ENCODE measurements at places on chromosomes 12 and 14.

GRCh38 chr12:29804019-29804418, 20.3 kb upstream of the TMTC1 start:
- no peaks in the 10 kb centered on the region for H3K36me3 ChIP-seq
- H3K27me3 ChIP-seq: no peaks in the 10 kb centered on the region
- DNase-seq: no peak
- H3K4me3 ChIP-seq: no peak overlapping the region
- H3K4me1 ChIP-seq: no peaks in the 10 kb centered on the region
- H3K27ac ChIP-seq: no peak overlapping the region

DNA sequence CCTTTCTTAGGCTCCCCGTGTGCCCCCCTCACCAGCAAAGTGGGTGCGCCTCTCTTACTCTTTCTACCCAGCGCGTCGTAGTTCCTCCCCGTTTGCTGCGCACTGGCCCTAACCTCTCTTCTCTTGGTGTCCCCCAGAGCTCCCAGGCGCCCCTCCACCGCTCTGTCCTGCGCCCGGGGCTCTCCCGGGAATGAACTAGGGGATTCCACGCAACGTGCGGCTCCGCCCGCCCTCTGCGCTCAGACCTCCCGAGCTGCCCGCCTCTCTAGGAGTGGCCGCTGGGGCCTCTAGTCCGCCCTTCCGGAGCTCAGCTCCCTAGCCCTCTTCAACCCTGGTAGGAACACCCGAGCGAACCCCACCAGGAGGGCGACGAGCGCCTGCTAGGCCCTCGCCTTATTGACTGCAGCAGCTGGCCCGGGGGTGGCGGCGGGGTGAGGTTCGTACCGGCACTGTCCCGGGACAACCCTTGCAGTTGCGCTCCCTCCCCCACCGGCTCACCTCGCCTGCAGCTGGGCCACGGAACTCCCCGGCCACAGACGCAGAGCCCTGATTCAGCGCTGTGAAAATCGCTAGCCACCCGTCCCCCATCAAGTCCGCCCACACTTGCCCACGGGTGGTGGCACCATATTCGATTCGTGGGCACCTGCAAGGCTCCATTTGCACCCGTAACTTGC, 1.3 kb downstream of the TMEM233 start:
- peaks cover 3% of the 10 kb centered on the region for H3K36me3 ChIP-seq
- H3K4me3 ChIP-seq: no peak overlapping the region
- no peak for DNase-seq
- H3K27me3 ChIP-seq: peaks cover 88% of the 10 kb centered on the region
- no peak overlapping the region for H3K27ac ChIP-seq

DNA sequence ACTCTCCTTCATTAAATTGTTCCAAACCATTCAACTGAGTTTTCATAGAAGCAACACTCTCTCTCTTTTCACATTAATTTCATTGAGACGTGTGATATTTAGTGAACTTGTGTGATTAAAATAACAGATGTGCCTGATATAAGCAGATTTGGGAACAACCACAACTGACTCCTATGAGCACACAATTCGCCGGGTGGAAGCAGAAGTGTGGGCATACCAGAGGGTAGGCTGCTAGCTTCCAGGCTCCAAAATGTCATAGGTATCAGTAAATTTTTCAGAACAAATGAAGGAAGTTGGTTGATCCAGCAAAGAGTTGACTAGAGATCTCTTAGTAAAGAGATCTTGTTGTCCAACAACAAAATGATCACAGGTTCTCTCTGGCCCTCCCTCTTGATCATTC, 429.7 kb downstream of the DPF3 start:
- H3K27me3 ChIP-seq: peaks cover 9% of the 10 kb centered on the region
- no peak overlapping the region for H3K4me3 ChIP-seq
- H3K27ac ChIP-seq: no peak overlapping the region
- no peak for DNase-seq
- H3K36me3 ChIP-seq: no peaks in the 10 kb centered on the region
- H3K4me1 ChIP-seq: no peaks in the 10 kb centered on the region

DNA sequence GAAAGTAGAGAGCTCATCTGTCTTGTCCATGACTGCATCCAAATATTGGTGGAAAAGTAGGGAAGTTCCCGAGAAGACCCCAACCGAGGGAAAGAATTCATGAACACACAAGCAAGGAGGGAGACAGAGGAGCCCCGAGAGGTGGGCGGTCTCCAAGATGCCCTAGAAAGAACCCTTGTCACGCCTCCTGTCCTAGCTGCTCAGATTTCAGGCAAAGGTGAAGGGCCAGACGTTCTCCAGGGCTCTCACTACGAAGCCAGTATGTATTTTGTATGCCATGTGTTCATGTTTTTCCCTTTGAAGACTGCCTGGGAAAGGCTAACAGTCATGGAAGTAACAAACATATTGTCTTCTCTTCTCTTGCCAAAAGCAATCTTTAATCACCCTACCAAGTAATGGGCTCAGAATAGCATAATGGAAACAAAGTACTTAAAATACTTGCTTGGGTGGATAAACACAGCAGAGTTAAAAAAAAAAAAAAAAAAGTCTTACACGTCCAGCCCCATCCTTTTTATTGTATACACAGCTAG, 99.2 kb upstream of the TBX3 start:
- no peak overlapping the region for H3K27ac ChIP-seq
- no peaks in the 10 kb centered on the region for H3K4me1 ChIP-seq
- no peaks in the 10 kb centered on the region for H3K36me3 ChIP-seq

- no peaks in the 10 kb centered on the region for H3K4me1 ChIP-seq
- H3K4me3 ChIP-seq: no peak overlapping the region
- peaks cover 65% of the 10 kb centered on the region for H3K27me3 ChIP-seq
Measured at GRCh38 chr12:48489012-48489411, 6.7 kb downstream of the C12orf54 start.

GRCh38 chr12:100498141-100498540, 24.5 kb downstream of the NR1H4 start:
- no peaks in the 10 kb centered on the region for H3K36me3 ChIP-seq
- DNase-seq: no peak
- H3K27me3 ChIP-seq: no peaks in the 10 kb centered on the region
- no peak overlapping the region for H3K4me3 ChIP-seq
- no peaks in the 10 kb centered on the region for H3K4me1 ChIP-seq

DNA sequence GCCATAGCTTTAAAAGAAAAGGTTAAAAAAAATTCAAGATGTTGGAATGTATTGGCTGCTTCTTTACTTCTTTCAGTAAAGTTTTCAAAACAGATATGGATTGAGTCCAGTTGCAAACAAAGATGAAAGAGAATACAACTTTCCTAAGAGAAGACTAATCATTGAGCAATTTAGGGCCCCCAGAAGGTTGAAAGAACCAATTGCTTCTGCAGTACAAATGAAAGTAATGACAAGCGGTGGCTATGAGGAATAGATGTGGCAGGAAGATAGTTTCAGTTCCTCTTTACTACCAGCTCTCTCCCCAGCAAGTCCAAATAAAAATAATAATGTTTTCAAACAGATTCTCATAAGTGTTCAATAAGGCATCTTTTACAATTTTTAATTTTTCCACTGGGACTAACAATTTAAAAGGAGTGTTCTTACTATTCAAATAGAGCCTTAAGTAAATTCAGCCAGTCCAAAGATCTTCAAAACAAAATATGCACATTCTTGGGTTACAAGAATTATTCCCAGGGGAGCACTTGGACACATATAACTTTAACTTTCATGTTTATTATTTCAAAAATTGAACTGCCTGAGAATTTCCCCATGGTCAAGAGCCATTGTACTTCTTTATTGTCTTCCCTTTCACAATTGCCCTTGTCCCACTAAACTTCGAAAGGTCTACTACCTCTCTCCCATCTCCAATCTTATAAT, 62.3 kb upstream of the PPP1R12A start:
- peaks cover 2% of the 10 kb centered on the region for H3K36me3 ChIP-seq
- H3K27ac ChIP-seq: no peak overlapping the region
- H3K4me3 ChIP-seq: no peak overlapping the region
- H3K27me3 ChIP-seq: peaks cover 12% of the 10 kb centered on the region

GRCh38 chr12:40110586-40110985, 4.7 kb upstream of the SLC2A13 start:
- peaks cover 17% of the 10 kb centered on the region for H3K4me1 ChIP-seq
- no peak overlapping the region for H3K4me3 ChIP-seq
- peaks cover 18% of the 10 kb centered on the region for H3K36me3 ChIP-seq
- DNase-seq: no peak
- H3K27ac ChIP-seq: no peak overlapping the region

GRCh38 chr14:81826081-81826480, 292.4 kb upstream of the SEL1L start:
- H3K36me3 ChIP-seq: no peaks in the 10 kb centered on the region
- H3K4me1 ChIP-seq: no peaks in the 10 kb centered on the region
- no peak overlapping the region for H3K4me3 ChIP-seq
- no peaks in the 10 kb centered on the region for H3K27me3 ChIP-seq
- no peak overlapping the region for H3K27ac ChIP-seq
- DNase-seq: no peak

DNA sequence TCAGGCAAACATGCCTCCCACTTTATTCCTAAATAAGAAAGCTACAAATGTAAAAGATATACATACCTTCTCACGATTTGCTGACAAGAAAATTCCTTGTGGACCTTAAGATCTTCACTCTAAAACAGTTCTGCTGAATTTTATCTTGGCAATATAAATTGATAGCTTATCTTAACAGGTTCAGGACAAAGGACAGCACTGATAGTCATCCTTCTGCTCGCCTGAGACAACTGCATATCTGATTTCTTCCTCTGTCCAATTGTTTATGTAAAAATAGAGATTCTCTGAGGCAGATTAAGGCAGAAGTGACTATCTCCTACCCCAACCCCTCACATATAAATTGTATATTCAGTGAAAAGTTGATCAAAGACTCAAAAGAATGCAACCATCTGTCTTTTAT, 44.9 kb downstream of the CAPZA3 start:
- H3K27ac ChIP-seq: no peak overlapping the region
- H3K36me3 ChIP-seq: no peaks in the 10 kb centered on the region
- no peak overlapping the region for H3K4me3 ChIP-seq
- no peaks in the 10 kb centered on the region for H3K27me3 ChIP-seq

DNA sequence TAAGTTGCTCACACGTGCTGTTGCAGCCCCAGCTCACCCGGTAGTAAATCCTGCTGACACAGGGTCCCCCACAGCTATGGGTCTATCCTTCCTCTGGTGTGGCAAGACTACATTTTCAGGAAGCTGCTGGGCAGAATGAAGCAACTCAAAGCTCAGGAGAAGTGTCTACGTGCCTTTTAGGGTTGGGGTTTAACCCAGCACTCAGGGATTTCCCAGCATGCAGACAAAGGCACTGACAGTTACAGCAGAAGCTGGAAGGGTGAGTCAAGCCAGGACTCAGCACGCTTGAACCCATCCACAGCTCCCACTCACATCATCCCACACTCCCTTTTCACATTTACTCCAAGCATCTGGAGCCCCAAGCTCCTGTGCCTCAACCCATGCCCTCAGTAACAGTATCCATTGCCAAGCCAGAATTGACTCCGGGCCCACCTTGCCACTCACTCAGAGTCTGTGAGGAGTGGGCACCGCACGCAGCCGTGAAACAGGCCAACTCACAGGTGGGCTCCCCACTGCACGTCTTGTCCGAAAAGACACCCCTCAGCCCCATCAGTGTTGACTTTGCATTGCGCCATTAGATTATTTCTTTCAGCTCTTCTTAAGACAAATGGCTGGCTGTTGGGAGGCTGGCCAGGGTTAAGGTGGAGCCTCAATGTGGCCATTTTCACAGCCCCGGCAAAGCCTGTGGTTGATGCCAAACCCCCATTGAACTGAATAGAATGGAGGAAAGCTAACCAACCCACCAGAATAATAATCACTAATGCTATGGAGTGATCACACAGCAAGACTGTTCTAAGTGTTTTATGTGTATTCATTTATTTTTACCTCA, 59.6 kb downstream of the ZFP36L1 start:
- H3K4me1 ChIP-seq: peaks cover 32% of the 10 kb centered on the region

DNA sequence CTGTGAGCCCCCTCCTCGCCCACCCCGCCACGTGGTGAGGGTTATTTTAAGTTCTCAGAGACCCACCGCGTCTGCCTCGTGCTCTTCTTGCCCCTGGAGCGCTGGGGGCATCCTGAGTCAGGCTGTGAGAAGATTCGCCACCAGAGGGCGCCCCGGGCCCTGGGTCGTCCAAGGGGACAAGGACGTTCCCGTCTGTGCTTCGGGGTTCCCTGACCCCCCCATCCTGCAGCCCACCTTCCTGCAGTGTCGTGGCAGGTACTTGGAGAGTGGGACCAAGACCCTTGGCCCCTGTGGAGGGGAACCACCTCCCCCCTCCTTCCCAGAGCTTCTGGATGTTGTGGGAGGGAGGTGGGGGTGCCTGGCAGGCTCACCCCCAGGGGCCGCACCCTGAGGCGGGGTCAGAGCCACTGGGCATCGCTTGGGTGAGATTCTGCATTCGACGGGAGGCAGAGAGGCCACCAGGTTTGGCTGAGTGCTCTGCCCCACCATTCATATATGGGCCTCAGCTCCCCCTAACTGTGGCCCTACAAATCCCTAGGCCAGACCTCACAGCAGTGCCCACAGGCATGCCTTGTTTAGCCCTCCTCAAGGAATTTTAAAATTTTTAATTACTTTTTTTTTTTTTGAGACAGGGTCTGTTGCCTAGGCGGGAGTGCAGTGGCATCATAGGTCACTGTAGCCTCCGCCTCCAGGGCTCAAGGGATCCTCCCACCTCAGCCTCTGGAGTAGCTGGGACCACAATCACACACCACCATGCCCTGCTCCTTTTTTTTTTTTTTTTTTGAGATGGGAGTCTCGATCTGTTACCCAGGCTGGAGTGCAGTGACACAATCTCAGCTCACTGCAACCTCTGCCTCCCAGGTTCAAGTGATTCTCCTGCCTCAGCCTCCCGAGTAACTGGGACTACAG, 17.0 kb downstream of the RHOF start:
- peak; percentile 90 for DNase-seq
- H3K4me3 ChIP-seq: peak overlapping the region; percentile 36
- H3K36me3 ChIP-seq: peaks cover 80% of the 10 kb centered on the region
- H3K27me3 ChIP-seq: no peaks in the 10 kb centered on the region
- peak overlapping the region; percentile 82 for H3K27ac ChIP-seq

DNA sequence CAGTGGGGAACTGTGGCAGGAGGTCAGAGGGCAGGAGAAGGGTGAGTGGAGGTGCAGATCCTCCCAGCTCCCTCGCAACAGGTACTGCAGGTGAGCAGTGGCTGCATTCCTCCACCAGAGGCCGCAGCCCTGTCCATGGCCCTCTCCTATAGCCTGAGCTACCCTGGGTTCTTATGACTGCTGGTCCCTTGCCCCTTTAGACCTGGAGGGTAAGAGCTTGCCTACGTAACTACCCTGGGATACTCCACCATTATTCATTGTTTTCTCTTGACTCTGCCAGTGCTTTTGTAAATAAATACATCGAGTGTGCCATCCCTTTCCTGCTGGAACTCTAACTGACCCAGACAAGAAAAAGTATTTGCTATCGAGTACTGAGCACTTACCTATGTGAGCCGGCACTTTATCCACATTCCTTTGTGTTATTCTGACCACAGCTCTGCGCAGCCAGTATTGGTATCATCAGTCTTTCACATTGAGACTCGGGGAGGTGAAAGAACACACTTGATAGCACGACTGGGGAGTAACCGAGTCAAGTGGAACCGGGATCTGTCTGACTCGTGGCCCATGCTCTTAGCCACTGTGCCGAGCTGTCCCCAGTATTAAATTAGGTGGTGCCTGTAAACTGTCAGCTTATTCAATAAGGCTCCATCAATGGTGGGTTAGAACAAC, 38.5 kb downstream of the LTBP2 start:
- peak overlapping the region; percentile 49 for H3K4me3 ChIP-seq
- H3K27ac ChIP-seq: peak overlapping the region; percentile 19
- DNase-seq: no peak
- H3K27me3 ChIP-seq: peaks cover 58% of the 10 kb centered on the region

All from effector memory CD8-positive, alpha-beta T cell (primary cell).